ENCODE measurements at places on chromosomes 6 and 20.

- no peak for DNase-seq
These were observed 143.6 kb upstream of the SPACA1 start for GRCh38 chr6:87904011-87904410.

DNA sequence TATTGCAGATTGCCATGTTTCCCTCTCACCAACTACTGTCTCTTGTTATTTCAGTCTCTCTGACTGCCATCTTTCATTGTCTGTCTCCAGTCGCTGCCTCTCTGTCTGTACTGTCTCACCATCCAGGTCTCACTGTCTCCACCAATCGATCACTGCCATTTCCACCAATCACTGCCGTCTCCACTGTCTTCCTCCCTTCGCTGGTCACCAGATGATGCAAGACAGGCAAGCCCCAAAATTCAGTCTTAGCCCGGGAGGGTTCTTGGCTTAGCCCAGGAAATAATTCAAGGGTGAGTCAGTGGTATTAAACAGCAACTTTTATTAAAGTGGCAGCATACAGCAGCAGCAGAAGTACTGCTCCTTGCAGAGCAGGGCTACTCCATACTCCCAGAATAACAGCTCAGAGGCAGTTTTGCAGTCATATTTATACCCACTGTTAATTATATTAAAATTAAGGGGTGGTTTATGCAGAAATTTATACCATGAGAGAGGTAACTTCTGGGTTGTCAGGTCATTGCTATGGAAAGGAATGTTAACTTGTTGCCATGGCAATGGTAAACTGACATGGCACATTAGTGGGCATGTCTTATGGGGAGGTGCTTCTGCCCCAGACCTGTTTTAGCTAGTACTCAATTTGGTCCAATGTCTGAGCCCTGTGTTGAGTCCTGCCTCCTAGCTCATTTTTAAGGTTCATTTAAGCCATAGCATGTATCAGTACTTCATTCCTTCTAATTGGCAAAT lies 23.0 kb upstream of the ECHDC1 start:
- no peak for DNase-seq

DNA sequence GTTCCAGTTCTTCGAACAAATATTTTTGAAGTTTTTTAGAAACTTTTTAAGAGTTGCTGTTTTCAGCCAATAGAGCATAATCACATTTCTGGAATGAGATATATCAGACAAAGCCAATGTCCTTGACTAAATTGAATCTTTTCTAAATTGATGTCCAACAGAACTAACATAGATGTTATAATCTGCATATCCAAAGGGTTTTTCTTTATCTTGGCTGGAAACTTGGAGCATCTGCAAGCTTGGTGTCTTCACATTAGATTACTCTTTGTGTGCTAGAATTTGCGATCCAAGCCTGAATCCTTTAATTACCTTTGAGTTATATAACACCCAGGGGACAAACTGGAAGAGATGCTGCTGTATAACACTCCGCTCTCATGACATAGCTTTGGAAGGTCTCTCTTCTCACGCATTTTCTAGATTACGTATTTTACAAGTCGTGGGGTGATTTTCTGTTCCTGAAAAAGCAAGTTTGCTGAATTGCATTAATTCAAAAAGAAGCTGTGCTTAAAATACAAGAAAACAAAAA lies 64.4 kb upstream of the FUCA2 start:
- no peak for DNase-seq

- no peak for DNase-seq
These were observed 193.8 kb upstream of the SNX9 start for GRCh38 chr6:157629220-157629619.

GRCh38 chr6:14353798-14354197 lies 236.2 kb downstream of the CD83 start:
- DNase-seq, result no peak

DNA sequence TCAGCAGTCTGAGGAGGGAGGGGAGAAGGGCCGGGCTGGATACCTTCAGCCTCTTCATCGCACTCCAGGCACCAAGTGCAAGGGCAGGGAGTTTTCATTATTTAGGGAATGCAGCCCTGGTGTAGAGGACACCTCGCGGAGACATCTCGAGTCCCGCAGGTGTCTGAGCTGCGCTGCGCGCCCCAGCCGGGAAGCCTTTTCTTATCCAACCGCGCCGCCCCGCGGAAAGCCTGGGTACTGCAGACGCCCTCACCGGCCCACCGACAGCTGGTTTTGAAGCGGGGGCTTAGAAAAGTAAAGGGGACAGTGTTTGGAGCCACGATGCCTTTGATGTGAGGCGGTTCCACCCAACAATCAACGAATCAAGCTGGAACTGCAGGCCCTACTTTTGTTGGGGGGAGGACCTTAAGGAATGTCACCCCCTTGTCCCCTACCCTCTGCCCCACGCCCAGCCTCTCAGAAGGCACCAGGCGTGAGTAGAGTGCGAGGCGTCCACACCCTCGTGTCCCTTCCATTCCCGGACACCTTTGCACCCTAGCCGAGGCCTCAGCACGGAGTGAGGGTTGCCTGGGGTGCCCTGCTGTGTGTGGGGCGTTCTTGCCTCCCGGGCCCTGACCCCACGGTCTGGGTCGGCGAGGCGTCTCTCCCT lies 8.6 kb downstream of the NKX2-2 start:
- peak; percentile 79 for DNase-seq

DNA sequence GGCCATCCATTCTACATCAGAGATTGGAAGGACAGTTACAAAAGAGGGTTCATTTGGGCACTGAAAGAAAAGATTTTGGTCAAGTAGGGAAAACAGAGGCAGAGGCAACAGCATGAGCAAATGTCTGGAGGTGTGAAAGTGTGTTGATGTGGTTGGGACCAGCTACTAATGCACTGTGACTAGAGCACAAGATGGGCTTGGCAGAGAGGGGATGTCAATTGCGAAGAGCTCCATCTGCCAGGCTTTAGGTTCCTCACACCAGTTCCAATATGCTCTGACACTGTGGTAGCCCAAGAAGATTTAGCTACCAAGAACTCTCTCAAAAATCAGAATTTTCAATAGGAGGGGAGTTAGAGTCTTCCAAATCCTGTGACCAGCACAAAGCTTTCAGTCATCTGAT lies 42.1 kb downstream of the TRAF3IP2 start:
- no peak for DNase-seq

GRCh38 chr20:58982406-58983114 lies 1.5 kb downstream of the NELFCD start:
- DNase-seq, result no peak

DNA sequence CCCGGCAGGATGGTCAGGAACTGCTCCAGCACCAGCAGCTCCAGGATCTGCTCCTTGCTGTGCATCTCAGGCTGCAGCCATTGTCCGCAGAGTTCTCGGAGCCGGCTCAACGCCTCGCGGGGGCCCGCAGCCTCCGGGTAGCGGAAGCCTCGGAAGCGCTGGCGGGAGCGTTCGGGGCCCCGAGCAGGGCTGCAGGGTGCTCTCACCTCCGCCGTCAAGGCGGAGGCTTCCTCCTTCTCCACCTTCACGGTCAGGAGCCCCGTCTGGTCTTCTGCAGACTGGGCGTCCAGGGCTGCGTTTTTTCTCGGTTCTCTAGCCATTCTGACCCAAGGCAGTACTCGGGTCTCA lies 434 bp downstream of the ZKSCAN4 start:
- peak; percentile 45 for DNase-seq

DNA sequence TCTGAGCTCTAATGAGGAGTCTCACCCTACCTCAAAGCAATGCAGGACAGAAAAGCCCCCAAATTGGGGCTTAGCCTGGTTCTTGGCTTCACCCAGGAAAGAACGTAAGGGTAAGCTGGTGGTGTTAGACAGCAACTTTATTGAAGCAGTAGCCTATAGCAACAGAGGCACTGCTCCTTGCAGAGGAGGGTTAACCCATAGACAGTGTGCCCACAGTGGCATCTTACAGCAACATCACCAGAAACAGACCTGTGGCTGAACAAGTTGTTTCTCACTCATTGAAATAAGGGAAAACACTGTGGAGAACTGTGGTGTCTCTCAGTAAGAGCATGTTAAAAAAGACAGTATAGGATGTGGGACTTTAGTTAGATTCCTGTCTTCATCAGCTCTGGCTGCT lies 80.4 kb upstream of the SPTLC3 start:
- DNase-seq, result no peak

GRCh38 chr20:57618091-57618763 lies 2.0 kb downstream of the ZBP1 start:
- DNase-seq, result peak; percentile 86

DNA sequence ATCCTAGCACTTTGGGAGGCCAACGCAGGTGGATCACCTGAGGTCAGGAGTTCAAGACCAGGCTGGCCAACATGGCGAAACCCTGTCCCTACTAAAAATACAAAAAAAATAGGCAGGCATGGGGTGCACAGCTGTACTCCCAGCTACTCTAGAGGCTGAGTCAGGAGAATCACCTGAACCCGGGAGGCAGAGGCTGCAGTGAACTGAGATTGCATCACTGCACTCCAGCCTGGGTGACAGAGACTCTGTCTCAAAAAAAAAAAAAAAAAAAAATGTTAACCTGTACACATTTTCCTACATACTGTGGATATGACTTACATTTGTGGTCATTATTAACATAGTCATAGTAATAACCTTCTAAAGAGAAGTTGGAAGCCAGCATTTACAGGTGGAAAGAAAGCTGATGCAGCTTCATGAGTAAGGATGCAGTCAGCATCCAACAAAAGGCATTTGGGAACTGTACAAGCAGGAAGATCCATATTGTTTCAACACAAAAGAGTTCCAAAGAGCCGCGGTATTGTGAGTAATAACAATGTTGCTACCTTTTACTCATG lies 186.2 kb downstream of the GPX5 start:
- no peak for DNase-seq

DNA sequence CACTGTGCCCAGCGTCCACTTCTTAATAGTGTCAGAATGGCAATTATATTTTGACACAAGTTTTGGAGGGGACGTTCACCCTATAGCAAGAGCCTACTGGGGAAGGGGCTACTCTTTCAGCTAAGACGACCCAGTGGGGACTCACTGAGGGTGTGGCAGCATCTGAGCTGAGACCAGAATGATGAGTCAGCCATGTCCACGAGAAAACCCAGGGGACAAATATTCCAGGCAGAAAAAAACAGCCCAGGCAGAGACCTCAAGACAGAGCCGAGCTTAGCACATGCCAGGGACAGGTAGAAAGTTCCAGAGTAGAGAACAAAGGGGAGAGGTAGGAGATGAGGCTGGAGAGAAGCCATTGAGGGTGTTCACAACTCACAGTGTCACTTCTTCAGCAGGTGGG lies 11.2 kb downstream of the CNBD2 start:
- no peak for DNase-seq

DNA sequence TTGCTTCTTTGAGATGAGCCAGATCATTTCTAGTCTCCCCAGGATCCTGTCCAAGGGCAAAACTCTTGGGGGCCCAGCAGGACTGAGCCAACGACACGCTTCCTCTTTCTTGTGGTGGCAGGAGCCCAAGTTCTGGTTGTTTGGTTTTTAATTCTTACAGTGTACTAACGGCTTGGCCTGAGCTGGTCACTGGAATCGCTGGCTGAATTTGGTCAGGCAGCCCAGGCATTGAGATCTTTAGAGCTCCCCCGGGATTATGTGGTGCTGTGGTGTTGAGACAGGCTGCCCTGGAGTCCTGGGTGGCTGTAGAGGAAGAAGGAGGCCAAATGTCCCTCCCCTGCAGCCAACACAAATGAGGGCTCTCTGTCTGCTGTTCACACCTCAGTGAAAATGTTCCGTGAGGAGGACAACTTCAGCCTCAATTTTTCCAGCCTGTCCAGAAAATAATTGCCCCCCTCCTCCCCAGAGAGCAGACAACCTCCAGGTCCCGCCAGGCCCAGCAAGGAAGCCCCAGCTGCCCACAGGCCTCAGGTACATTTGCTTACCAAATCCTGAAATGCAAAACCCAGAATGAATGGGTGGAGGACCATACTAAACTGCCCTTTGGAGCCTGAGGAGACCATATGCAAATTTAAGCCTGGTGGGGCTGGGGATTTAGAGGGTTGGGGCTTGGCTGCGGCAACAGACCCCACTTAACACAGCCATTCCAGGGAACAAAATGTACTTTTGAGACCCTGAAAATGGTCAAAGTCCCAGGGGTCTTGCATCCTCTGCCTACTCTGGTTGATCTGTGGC lies 23.6 kb downstream of the BNIP5 start:
- peak; percentile 60 for DNase-seq

GRCh38 chr6:150567823-150568383 lies 31.8 kb upstream of the PLEKHG1 start:
- no peak for DNase-seq

DNA sequence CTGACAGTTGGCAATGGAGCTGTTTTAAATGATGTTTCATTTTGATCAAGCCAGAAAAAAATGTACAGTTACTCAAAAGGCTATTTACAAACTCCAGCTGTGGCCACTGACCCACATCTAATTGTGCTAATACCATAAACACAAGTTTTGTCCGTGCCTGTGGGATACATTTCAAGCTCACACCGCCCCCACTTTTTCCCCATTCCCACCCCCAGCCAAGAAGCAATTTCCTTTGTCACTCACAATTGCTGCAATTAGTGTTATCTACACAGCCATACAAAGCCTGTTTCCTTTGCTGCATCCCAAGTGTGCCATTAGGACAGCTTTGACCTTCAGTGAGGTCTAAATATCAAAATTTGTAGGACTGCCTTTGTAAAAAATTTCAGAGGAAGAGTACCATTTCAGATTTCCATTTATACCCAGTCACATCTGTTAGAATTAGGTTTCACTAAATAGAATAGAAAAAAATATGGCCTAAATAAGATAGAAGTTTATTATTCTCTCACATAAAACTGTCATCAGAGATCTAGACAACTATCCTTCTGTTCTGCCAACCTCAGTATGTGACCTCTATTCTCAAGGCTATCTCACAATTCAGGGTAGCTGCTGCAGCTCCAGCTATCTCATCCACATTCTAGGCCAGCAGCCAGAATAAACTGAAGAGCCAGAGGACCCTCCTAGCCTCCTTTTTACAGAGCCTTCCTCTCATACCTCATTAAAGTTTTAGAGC lies 202.6 kb downstream of the NFATC2 start:
- no peak for DNase-seq

DNA sequence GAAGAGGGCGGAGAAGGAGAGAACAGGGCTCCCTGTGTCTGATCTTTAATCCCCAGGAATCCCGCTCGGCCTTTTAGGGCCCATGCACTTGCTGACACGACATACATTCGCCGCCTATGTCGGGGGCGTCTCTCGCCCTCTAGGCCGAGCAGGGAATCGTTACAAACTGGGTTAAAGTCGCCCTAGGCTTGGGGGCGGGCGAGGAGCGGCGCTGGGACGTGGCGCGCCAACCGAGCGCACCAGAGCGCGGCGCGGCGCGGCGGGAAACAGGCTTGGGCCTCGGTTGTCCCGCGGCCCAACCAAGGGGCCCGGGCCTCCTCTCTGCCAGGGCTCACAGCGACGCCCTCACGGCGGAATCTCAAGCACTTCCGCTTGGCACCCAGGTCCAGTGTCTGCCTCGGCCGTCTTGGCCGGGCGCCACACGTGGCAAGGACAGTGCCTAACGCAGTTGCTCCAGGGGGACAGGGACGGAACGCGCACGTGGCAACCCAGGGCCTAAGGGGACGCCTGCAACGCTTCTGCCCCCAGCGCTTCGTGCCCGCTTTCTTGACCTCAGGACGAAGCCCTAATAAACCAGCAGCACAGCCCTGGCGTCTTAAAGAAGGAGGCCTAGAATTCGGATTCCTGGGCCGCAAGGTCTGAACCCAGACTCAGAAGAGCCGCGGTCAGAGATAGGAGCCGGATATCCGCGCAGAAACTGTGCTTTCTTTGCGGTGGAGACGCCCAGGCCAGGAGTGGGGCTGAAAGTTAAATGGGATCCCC lies 71.5 kb downstream of the NCR2 start:
- DNase-seq, result peak; percentile 22

GRCh38 chr6:92161953-92162352 lies 1257.4 kb downstream of the EPHA7 start:
- no peak for DNase-seq

Data from RPMI8226 (cell line).